ENCODE measurements at places on chromosomes 5 and 9. TPM values are rescaled to one million over a fixed set of nuclear protein-coding genes. Genes with fewer than 3 reads are reported as not detected.

DNA sequence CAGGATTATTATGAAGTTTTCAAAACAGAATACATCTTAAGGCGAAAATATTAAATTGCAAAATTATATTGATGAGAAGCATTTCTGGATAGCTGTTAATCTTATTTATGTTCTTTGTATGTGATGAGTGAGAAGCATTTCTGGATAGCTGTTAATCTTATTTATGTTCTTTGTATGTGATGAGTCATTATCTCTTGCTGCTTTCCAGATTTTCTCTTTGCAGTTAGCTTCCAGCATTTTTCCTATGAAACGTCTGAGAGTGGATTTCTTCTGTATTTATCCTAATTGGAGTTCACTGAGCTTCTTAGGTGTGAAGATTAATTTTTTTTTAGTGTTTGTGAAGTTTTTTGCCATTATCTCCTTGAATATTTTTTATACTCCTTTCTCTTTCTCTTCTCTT is 8.2 kb downstream of the TMEM232 start:
- no peak for DNase-seq

DNA sequence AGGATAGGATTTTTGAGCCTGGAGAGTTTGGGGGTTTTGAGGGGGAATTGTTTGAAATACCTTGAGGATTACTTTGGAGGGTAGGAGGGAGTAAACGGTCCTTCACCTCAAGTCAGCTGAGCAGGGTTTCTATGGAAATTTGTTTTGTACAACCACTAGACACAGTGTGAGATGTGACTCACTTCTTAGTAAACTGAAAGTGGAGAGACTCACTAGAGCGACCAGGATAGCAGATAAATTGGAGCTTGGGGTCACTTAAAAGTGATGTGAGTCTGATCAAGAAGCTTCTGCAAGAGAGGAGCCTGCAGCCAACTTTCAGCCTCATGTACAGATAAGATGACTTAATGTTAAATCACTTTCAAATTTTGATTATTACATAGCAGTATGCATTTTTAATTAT is 1945.9 kb upstream of the NUDT12 start:
- peak; percentile 11 for DNase-seq

GRCh38 chr5:96856371-96856770 is 19.9 kb upstream of the ERAP2 start:
- DNase-seq: no peak

Gene SLC46A2
- not detected for total RNA-seq

DNA sequence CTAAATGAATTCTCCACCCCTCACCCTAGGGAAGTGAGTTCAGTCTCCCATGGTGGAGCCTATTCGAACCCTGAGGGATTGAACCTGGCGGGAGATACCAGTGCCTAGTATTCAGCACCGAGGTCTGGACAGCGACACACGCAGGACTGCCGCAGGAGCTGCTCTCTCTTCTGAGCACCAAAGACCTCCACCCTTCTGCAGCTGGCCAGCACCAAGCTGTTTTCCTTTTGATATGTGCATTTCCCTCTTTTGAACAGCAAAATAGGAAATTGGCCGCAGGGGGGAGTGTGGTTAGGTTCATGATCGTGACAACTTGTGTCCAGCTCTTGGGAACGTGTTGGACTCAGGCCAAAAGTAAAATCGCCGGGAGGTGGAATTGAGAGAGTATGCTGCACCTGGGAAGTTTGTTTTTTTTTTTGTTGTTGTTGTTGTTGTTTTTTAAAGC is 1.2 kb upstream of the PCSK1 start:
- DNase-seq: peak; percentile 68

DNA sequence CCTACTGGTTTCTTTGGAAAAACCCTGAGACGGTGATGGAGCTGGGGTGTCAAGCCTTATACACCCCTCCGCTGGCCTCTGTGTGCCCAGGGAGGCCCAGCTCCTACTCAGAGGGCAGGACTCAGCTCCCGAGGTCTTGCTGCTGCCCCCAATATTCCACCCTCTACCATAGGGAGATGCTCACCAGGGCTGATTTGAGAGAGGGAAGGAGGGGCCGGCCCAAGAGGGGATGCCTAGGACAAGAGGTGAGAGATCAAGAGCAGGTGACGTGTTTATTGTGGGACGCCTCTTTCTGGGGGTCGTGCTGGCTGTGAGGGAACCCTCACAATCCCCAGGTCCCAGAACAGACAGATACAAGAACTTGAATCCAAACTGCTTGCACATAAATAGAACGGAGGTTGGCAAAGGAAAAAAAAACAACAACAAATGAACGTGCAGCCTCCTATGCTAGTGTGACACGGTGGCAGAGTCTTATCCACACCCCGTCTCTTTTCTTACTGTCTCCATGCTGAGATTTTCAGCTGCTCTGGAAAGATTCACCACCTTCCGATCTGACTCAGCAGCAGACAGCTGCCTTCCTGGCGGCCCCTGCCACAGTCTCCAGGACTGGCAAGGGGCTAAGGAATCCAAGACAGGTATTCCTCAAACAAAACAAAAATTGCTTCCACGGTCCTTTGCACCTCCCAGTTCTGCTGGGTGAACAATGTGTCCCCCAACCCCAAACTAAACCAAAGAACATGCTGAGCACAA is 22.3 kb downstream of the FABP6 start:
- DNase-seq: no peak

GRCh38 chr5:128825826-128826225 is 139.5 kb upstream of the SLC27A6 start:
- DNase-seq: no peak

Gene GBGT1
- 3.1 TPM for total RNA-seq

- DNase-seq: no peak
Measured at GRCh38 chr5:90878081-90878480, 319.5 kb downstream of the ADGRV1 start.

DNA sequence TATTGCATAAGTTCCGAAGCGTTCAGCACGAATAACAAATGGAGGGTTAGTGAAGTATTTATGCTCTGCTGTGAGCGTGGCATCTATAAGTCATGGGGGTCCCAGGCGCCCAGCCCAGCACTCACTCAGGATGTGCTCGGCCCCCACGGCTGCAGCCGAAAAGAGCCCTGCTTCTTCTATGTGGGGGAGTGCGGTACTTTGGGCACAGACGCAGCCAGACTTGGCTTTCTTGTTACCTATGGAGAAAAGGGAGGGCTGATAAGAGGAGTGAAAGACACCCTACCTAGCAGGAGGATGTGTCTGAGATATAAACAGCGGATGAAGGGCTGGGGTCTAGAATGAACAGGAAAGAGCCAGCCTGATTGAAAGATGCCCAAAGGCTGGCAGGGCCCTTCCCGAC is 51.4 kb downstream of the MRPL36 start:
- DNase-seq: no peak

GRCh38 chr9:121085661-121086060 is 10.9 kb downstream of the CNTRL start:
- no peak for DNase-seq

- no peak for DNase-seq
Measured at GRCh38 chr5:149383399-149383798, 4.3 kb upstream of the IL17B start.

DNA sequence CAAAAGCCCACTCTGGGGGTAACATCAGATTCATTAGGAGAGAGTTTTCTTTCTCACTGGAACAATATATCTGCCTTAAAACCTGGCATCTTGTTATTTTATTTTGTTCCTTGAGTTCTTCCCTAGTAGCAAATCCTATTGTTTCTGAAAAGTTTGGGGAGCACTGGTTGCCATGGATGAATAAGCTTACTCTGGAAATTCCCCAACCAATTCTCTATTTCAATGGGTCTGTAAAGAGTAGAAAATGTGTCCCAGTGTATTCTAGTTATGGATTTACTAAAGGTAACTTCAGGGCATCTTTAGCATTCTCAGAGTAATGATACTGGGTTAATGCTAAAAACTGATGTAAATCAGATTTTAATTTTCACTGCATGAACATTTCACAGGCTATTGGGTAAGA is 94.2 kb upstream of the S1PR3 start:
- peak; percentile 84 for DNase-seq

DNA sequence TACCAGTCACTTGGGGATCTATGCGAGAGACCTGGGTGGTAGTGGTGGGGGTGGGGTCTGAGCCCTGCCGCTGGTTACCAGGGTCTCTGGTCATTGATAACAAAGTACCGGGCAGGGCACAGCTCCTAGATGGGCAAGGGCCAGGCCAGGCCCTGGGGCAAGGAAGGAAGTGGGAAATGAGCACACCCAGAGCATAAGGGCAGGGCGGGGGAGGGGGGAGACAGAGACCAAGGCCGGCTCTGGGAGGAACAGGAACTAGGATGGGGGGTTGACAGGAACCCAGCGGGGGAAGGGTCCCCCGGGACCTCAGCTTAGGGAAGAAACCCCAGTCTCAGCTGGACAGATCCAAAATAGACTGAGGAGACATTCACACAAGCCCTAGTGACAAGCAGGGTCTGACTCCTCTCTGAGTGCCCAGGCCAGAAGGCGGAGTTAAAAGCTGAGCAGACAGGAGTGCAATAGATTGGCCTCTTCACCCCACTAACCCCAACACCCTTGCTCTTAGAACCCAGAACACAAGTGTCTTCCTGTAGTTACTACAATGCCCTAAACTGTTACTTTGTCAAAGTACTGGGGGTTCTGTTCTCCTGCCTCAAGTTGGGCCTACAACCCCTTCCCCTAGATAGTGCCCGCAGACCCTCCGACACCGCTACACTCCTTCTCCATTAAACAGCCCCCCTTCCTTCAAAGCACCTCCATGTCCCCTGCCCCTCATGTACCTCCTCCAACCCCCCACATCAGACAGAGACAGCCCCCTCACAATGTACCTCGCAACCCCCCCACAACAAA is 628 bp downstream of the ATOSB start:
- peak; percentile 40 for DNase-seq

Gene GPR151
- not detected for total RNA-seq

DNA sequence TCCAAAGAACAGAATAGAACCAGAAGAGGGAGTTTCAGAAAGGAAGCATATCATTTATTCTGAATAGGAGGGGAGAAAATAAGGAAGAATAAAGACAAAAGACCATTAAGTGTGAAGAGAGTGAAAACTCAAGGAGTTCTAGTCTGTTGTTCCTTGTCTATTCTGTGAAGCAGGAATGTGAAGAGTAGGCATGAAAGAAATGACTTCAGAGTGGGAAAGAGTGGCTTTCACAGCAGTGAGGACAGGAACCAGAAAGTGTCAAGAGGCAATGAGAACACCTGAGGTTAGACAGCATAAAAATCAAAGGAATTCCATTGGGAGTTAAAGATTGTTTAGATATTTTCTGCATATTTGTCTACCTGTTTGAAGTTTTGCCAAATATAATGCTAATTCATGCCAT is 768.8 kb upstream of the GRAMD2B start:
- DNase-seq: no peak

Gene SLC28A3
- total RNA-seq: 0.15 TPM

Gene RNF145
- total RNA-seq: 76.4 TPM

Gene TMEM215
- total RNA-seq: not detected

Gene CSF1R
- not detected for total RNA-seq

- peak; percentile 98 for DNase-seq
Measured at GRCh38 chr5:122478741-122479442, 166.9 kb downstream of the SNCAIP start.

- DNase-seq: no peak
Measured at GRCh38 chr9:100401042-100401441, 25.9 kb upstream of the MSANTD3 start.

GRCh38 chr9:73081979-73082657 is 69.5 kb upstream of the ANXA1 start:
- peak; percentile 63 for DNase-seq

GRCh38 chr5:167731951-167732350 is 559.5 kb upstream of the WWC1 start:
- no peak for DNase-seq

Gene NME5
- 7.1 TPM for total RNA-seq

DNA sequence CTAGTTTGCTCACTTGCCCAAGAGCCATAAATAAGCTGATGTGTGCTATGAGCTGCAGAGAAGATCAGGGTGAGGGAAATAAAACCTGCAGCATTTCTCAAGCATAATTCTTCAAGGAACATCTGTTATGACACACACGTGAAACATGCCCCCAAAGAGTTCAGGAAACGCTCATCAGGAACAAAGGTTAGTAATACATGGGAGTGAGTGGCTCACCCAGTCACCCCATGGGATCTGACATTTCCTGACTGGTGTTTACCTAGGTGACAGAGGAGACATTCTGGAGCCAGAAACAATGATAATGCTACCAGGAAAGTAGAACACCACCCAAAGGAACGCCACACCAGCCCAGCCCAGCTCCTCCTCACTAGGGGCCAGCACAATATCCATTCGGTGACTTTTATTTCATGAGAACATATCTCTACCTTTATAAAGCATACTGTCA is 66.0 kb downstream of the FRMD3 start:
- peak; percentile 56 for DNase-seq
